ENCODE measurements at places on chromosomes 7 and 10.

GRCh38 chr7:88218836-88219605 lies 817 bp downstream of the SRI start:
- peak; percentile 76 for DNase-seq

- DNase-seq, result no peak
These were observed 125.3 kb upstream of the CELF2 start for GRCh38 chr10:10892290-10892875.

DNA sequence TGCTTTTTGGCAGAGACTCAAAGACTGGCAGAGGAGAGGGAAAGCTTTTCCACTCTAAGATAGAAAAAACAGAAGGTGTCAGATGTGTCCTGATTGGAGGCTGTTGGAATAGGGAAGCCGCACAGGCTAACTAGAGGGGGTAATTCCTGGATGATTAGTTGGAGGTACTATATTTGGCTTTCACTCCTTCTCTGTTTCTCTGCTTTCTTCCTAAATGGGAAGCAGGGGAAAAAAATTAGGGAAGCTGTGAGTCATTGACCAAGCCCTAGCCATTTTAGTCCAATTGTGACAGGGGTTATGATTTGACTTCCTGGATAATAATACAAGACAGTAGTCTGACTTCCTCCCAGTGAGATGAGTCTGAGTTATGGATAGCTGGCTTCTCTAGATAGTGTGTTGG lies 475.2 kb upstream of the CELF2 start:
- no peak for DNase-seq

DNA sequence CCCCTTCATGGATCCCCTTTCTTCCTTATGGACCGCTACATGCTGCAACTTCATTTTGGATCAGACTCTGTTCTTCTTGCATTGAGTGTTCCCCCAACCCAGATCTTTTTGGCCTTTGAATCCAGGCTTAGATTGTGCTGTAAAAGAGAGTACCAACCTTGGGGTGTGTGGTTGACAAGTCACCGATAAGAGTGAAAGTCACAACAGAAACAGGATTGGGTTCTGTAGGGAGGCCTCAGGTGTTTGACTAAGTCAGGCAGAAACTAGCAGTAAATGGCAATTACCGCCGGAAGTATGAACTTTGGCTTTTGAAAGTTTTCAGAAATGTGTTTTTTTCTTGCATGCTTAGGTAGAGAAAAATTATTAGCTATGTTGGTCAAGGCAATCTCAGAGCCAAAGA lies 89.3 kb downstream of the TMEM106B start:
- DNase-seq, result no peak

GRCh38 chr7:44967571-44968446 lies 11.0 kb downstream of the MYO1G start:
- DNase-seq, result no peak

- DNase-seq, result no peak
These were observed 102.7 kb downstream of the GPR37 start for GRCh38 chr7:124662937-124663336.

- DNase-seq, result no peak
These were observed 53.5 kb downstream of the ZNF37A start for GRCh38 chr10:38147686-38148085.

GRCh38 chr10:81136261-81136660 lies 598.6 kb downstream of the SH2D4B start:
- DNase-seq, result no peak

DNA sequence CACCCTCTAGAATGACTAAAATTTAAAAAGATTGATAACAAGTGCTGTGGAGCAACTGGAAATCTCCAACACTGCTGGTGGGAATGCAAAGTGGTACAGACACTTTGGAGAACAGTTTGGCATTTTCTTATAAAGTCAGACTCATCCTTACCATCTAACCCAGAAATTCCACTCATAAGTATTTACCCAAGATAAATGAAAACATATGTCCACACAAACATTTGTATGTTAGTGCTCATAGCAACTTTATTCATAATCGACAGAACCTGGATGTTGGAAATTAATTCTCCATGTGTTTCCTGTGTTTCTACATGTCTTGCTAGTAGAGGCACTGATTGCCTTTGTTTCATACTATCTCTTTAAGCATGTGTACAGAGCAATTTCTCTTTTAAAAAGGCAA lies 282.4 kb downstream of the AHR start:
- no peak for DNase-seq

- peak; percentile 41 for DNase-seq
These were observed 207.6 kb downstream of the AHR start for GRCh38 chr7:17506095-17506494.

- DNase-seq, result no peak
These were observed 26.8 kb upstream of the ZNF746 start for GRCh38 chr7:149524394-149524793.

DNA sequence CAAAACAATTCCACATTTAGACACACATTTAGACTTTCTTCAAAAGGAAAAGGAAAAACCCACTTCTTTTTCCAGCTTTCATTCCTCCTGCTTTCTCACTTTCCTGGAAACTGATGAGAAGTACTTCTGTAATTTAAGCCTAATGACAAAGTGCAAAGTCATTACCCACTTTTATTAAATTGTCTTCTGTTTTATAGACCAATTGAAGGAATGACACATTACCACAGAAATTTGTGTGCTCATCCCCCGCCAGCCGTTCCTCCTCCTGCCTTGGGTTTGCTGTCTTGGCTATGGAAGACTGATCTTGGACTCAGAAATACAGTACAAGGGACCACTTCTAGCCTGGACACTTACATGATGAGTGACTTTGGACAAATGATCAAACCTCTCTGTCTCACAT lies 717.8 kb downstream of the SORCS3 start:
- no peak for DNase-seq

DNA sequence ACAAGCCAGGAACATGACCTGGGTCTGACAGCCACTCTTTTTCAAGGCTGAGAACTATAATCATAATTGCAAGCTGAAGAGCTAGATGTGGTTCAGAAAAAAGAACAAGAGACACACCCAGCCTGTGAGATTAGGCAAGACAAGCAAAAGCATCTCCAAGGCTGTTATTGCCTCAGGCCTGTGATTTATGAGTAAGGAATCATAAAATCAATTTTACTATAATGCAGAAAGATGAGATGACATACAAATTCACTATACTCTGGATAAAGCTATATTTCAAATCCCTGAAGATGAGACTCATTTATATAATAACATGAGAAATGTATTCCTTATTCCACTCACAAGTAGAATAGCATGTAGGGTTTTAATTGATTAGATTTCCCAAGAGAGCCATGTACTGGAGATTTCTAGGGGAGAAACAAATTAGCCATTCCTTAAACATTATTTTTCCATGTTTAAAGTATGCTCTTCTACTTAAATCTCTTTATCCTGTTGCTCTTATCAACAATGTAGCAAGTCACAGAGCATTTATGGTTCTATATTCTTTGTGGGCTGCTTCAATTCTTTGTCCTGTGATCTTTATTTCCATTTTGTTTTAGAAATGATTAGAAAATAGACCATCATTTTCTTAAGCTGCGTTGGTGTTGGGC lies 47.4 kb downstream of the FHIP2A start:
- DNase-seq, result no peak

All from HT-29 (cell line).